ENCODE measurements at places on chromosomes 13 and 19. TPM values are rescaled to one million over a fixed set of nuclear protein-coding genes. Genes with fewer than 3 reads are reported as not detected.
A peak's percentile ranks its signal among the peaks of the same experiment; 100 is the strongest.

DNA sequence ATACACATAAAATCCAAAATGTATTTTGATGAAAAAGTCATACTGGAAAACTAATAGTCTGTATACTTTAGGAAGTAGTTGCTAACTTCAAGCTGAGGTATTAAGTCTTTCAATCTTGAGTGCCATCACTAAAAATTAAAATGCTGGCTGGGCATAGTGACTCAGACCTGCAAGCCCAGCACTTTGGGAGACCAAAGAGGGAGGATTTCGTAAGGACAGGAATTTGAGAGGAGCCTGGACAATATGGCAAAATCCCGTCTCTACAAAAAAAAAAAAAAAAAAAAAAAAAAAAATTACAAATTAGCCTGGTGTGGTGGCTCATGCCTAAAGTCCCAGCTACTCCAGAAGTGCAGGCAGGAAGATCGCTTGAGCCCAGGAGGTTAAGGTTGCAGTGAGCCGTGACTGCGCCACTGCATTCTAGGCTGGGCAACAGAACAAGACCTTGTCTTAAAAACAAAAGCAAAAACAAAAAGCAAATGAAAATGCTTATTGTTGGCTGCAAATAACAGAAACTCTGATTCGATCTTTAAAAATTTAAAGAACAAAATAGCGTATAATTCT is 1994.2 kb upstream of the PCDH20 start:
- H3K36me3 ChIP-seq, result no peaks in the 10 kb centered on the region
- H3K27ac ChIP-seq, result no peak overlapping the region
- H3K4me3 ChIP-seq, result no peak overlapping the region
- no peak for DNase-seq
- no peaks in the 10 kb centered on the region for H3K27me3 ChIP-seq

DNA sequence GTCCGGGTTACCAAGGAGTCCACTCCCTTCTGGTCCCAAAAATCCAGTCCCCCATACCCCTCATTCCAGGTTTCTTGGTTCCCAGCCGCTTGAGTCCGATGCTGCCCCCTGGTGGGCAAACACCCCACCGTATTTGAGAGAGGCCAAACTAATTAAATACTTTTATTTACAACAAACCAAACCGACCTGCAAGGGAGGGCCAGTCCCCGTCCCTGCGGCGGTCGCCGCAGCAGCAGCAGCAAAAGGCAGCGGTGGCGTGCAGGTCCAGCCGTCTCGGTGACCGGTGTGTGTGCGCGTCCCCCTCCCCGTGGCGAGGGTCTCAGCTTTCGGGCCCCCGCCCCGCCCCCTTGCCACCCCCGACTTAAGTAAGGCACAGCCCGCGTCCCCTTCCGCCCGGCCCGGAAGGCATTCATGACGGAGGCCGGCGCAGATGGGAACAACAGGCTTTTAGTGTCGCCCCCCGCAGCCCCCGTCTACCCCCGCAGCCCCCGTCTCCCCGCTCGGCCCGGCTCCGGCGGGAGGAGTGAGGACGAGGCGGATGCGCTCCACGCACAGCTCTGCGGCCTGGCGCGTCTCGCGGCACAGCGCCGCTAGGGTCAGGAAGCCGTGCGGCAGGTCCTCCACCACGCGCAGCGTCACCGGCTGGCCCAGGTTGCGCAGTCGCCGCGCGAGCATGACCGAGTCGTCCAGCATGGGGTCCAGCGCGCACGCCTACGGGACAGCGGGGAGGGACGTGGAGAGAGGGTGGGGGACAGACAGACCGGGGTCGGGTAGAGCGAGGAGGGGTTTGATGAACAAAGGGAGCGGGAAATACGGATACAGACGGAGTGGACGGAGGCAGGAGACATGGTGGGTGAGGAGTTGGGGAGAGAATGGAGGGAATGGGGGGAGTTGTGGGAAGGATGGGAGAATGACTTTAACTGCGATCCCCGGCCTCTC is 11.5 kb upstream of the CNFN start:
- H3K27ac ChIP-seq, result no peak overlapping the region
- no peaks in the 10 kb centered on the region for H3K4me1 ChIP-seq
- peak; percentile 85 for DNase-seq
- no peaks in the 10 kb centered on the region for H3K36me3 ChIP-seq

- H3K36me3 ChIP-seq, result no peaks in the 10 kb centered on the region
- H3K4me3 ChIP-seq, result no peak overlapping the region
- H3K27ac ChIP-seq, result no peak overlapping the region
- H3K4me1 ChIP-seq, result no peaks in the 10 kb centered on the region
- no peak for DNase-seq
- H3K27me3 ChIP-seq, result no peaks in the 10 kb centered on the region
Measured at GRCh38 chr13:77596777-77597176, 61.3 kb downstream of the SCEL start.

Gene COL5A3
- 2.4 TPM for total RNA-seq

Gene CYP2B6
- 4.6 TPM for total RNA-seq

Data from colonic mucosa (tissue), 4 donors.